ENCODE measurements at places on chromosomes 7 and 10.
A peak's percentile ranks its signal among the peaks of the same experiment; 100 is the strongest.

DNA sequence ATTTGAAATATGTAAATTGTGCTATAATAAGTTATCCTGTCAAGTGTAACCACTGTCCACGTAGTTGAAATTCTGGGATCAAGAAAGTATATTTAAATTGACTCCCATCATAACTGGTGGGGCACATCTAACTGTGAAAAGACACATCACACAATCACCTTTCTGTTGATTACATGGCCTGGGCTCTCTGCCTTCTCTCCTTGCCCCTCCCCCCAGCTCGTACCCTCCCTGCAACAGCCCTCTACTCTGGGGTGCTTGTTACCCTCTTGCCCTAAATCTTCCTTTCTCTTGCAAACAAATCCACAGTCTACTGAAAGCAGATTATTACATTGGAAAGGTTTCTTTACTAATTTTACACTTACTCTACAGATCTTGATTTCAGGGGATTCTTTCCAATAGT lies 56.3 kb downstream of the CCDC186 start:
- no peak for DNase-seq

DNA sequence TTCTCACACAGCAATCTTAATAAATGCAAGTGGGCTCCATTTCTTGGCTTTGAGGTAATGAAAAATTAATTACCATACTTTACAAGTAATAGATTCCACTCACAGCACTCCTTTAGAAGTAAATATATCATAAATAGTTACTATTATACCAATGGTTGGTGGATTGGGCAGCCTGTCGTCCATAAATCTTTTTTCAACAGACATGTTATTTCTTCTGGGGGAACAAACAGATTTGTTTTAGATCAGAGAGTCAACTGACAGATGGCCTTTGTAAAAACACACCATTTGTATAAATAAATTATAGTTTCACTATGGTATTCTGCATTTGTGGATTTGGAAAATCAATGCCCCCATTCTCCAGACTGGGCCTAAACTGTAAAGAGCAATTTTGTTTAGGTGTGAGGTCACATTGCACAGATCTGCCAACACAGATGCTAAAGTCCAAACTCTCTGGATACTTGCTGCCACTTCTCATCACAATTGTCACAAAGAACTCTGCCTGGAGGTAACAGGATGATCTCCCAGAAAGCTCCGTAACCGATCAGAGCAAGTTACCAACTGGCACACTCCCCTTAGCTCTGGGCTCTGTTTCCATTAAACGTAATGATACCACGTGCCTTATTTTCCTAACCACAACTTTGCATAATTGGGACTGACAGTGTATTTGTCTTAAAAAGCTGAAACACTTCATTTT lies 4.5 kb upstream of the MACROH2A2 start:
- DNase-seq = no peak

- DNase-seq = peak; percentile 29
Observed at GRCh38 chr10:90935581-90936275, 14.8 kb upstream of the ANKRD1 start.

DNA sequence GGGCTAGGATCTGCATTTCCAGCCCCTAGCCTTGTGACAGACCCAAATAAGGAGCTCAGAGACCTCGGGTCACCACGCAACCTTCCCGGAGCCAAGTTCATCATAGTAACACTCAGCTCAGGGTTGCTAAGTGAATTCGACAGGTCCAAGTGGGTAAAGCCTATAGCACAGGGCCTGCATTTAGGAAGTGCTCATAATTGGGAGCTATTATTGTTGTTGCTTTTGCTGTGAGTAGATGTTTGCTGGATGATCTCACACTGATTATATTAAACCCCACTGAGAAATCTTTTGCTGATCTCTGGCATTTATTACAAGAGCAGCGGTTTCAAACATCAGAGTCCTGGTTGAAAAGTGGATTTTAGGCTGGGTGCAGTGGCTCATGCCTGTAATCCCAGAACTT lies 20.3 kb upstream of the SAR1A start:
- no peak for DNase-seq

GRCh38 chr7:157358041-157358752 lies 21.4 kb downstream of the DNAJB6 start:
- DNase-seq = no peak

DNA sequence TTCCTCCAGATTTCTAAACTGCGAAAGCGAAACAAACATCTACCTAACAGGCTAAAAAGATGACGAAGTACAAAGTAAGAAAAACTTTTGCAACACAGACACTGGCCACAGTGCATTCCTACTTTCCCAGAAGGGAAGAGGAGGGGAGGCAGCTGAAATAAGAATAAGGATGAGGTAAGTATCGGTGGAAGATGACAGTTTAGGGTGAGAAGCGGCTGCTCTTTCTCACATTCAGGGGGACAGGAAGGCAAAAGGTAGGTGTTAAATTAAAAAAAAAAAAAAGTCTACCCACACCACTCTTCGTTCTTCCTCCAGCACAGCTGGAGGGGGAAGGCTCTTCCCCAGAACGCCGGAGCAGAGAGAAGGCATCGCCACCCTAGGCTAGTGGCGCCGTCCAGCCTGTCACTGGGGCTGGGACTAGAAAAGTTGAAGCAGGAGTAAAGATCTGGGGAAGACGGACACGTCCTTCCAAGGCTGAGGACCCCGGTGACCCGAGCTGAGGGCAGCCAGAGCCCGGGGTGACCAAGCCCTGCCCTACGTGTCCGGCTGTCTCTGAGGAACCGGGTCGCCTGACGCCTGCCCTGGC lies 846 bp downstream of the DNAJC1 start:
- peak; percentile 75 for DNase-seq

DNA sequence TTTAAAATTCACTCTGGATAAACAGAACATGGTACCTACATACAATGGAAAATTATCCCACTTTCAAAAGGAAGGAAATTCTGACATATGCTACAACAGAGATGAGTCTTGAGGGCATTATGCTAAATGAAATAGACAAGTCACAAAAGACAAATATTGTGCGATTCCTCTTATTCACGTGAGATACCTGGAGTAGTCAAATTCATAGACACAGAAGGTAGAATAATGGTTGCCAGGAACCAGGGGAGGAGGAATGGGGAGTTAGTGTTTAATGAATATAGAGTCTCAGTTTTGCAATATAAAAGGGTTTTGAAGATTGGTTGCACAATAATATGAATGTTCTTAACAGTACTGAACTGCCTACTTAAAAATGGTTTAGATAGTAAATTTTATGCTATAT lies 69.8 kb upstream of the WAC start:
- no peak for DNase-seq

DNA sequence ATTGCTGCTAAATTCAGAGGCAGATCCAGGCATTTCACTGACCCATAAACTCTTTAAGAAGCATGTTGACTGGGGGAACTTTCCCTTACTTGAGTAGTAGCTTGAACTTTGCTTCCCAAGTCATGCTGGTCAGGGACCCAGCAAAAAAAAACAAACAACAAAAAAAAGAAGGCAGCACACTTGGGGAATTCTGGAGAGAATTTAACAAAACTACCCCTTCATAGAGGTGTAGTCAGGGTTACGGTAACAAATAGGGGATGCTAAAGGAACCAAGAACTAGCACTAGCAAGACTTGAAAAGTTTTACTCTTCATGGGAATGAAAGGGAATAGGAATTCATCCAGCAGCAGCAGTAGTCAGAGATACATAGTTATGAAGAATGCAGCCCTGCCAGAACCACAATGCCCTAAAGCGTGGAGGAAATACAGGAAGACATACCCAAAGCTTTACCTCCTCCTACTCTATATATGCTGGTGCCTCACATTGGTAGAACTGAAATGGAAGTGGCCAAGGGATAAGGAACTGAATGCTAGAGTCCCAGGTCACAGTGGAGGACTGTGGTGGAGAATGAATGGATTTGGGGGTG lies 67.3 kb downstream of the PHYHIPL start:
- no peak for DNase-seq

DNA sequence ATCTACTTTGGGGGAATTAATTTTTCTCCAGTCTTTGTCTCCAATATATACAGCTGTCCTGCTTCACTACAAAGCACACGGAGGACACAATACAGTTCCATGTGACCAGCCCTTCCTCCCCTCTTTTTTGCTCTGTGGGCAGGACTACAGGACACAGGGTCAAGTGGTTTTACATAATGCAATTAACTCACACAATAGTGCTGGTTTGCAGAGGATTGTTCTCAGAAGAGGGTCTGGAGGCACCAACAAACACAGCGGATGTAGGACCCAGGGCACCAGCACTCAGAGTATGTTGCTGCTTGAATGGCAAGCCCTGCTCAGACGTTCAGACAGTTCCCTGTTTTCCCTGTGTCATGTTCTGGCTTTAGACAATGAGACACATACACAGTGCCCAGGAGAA lies 52.0 kb upstream of the NPTX2 start:
- no peak for DNase-seq

DNA sequence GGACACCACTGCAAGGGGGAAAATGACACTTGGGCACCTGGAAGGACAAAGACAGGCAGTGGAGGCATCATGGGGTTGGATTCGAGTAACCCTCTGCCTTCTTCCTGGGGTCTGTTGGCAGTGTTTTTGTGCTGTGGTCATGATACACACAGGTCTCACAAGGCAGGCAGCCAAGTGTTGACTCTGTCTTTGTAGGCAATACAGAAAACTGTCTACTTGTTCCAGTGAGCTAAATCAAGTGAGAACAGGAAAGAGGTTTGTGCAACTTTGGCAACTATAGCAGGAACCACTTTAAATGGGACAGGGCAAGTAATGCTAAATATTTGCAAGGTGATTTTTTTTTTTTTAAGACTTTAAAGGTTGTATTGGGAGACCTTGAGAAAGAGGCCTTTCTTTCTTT lies 578.6 kb upstream of the GALNT17 start:
- DNase-seq = no peak

- no peak for DNase-seq
Observed at GRCh38 chr7:6299774-6300173, 27.4 kb upstream of the CYTH3 start.

- DNase-seq = peak; percentile 97
Observed at GRCh38 chr10:14405076-14406065, 74.6 kb upstream of the FRMD4A start.

GRCh38 chr10:54808186-54808935 lies 7.3 kb upstream of the PCDH15 start:
- no peak for DNase-seq

- DNase-seq = no peak
Observed at GRCh38 chr10:93591065-93591808, 9.8 kb downstream of the RBP4 start.
